ENCODE measurements at places on chromosomes 3 and 15.

DNA sequence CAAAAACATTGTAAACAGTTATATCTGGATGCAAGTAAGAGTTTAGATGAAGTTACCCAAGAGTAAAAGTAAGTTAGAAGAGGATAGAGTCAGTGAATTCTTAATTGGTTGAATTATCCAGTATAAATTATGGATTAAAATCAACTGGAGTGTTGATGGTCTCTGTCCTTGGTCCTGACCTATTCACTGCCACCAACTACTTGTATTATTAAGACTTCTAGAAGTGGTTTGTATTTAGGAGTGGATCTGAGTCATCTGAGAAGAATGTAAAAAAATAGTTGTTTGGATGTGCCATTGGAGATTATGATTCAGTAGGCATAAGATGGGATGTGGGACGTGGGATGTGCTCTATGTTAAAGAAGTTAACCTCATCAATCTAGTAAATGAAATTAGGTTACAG lies 86.4 kb downstream of the SYNPR start:
- no peak for DNase-seq

DNA sequence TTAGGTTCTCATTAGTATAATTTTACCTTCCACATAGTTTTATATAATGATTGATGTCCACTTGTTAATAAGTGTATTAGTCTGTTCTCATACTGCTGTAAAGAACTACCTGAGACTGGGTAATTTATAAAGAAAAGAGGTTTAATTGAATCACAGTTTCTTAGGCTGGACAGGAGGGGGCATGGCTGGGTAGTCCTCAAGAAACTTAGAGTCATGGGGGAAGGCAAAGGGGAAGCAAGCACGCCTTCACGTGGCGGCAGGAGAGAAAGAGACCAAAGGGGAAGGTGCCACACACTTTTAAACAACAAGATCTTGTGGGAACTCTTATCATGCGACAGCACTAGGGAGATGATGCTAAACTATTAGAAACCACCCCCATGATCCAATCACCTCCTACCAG lies 19.2 kb downstream of the DZIP3 start:
- no peak for DNase-seq

- DNase-seq = no peak
These were observed 54.9 kb downstream of the TMED3 start for GRCh38 chr15:79365765-79366164.

DNA sequence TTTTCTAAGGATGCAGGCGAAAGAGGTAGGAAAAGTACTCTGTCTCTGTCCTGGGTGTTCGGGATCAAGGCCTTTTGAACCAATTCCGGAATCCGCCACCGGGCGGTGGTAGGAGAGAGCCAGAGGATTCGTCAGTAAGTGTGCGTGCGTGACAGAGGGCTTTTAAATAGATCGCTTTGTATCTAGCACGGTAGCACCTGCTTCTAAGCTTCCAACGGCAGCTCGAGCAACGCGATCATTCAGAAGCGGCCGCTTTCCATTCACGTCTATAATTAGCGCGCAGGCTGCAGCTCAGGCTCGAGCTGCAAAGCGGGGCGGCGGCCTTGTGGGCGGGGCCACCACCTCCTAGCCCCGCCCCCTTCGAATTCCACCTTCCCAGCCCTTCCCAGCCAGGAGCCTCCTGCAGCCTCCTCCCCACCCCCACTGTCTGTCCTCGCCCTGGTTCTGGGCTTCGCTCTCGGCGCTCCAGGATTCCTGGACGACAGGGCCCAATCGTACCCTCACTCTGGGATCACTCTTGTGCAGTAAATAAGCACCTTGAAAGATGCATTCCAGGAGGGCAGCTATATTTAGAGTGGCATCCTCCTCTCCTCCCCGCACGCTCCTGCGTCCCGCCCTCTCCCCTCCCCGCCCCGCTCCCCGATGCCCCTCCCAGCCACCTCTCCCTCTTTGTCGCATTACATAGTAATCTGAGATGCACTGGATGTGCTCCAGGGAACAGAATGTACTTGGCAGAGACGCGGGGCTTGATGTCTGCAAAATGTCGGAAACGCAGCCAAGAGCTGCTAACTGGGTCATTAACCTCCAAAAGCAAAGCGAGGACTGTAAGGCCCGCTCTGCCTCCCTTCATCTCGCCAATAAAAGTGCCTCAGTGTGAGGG lies 224.1 kb upstream of the TPRG1 start:
- DNase-seq = no peak

DNA sequence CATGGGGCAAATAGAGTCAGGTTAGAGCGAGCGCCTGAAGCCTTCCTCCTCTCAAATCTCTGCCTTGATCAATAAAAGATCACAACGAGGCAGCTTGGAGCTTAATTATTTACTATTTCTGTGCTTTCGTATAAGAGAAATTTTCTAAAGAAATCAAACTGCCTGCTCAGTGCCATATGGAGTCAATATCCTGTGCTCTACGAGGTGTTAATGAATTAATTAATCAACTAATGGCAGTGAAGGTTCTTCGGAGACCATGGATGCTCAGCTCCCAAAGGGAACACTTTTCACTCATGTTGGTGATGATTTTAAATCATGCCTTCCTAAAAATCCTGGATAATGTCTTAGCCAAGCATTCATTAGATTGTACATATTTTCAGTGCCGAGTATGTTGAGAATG lies 153.5 kb upstream of the PPP2R3A start:
- no peak for DNase-seq

DNA sequence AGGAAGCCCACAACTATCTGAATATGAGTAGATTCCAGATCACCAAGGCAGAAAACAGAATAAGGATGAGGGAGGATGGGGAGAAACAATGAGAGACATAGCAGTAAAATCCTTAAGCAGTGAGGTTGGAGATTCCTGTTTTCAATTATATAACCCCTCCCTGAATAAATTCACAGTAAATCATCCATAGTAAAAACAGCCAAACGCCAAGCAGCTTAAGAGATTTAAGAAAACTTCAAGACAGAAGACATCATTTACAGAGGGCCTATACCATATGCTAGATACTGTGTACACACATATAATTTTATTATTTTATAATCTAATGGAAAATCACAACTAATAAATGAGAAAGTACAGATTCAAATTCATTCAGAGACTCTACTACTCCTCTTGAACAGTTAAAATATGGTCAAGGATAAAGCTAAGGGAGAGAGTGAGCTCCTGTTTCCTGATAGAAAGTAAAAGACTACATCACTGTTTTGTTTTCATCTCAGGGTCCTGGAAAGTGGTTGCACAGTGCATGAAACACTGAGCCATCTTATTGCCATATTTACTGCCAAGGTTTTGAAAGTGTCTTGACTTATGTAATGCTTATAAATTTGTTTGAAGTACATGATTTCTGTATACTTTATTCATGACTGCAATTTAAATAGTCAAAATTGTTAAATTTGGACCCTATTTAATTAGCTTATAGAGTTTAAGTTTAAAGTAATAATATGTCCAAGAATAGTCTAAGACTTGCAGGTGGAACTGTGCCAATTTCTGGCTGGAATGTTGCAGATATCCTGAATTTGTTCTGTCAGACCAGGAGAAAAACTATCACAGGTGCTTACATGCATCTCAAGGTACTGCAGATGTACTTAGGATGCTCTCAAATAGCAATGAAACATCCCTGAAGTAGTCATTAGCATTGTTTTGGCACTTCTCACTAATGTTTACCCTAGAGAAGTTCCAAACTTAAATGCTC lies 141.4 kb downstream of the TBL1XR1 start:
- DNase-seq = no peak

DNA sequence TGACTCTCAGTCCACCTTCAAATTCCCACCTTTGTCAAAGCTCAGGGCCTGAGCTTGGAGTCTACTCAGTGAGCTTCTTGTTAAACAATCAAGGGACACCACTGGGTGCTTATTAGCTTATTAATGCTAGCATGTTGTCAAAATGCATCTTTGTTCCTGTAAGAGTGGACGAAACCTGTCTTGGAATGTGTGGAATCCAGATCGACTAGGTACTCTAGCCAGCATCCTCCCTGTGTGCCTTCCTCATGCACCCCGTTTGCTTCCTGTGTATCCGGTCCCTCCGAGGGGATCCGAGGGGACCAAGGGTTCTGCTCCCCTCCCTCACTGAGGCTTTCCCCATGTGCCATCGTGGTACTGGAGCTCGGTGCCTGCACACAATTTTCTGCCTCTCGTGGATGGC lies 75.7 kb upstream of the UBE3A start:
- no peak for DNase-seq

- DNase-seq = peak; percentile 46
These were observed 393.4 kb upstream of the NR2F2 start for GRCh38 chr15:95937128-95937528.

- no peak for DNase-seq
These were observed 7.6 kb upstream of the TCF12 start for GRCh38 chr15:56910801-56911200.

DNA sequence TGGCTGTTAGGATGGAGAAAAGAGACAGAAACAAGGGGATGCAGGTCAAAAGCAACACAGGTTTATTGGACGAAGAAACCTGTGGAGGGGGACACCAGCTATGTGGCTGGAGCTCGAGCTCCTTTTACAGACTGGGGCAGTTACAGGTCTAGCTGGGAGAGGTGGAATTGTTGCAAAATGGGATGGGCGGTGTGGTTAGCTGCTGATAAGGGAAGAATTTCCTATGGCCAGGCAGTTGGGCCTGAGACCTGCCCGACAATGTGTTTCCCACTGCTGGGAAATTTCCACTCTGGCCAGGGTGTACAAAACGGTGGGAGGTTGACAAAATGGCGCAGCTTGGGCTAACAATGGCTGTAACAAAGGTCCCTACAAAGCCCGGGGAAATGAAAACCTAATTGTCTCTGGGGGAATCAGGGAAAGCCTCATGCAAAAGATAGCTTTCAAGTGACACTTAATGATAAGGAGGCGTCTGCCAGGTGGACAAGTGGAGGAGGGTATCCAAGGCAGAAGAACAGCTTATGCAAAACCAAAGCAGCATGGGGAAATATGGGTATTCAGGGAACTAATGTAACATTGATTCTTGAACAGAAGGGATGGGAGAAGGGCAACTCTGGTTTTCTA lies 137.4 kb upstream of the SGO1 start:
- DNase-seq = no peak

DNA sequence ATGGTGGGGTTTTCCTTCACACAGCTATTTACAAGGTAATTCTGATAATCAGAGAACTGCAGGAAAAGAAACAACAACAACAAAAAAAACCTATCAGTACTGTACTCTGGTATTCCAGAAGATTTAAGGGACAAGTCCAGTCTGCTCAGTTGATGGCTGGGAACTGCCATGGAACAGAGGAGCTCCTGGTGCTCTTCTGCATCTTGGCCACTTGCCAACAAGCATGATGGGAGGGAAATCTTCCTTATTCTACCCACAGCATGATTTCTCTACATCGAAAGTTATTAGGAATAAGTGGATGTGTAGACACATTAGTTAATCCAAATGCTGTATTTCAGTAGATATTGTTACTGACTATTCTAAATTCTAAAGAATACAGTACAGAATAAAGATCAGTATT lies 51.7 kb downstream of the RASGRP1 start:
- no peak for DNase-seq

DNA sequence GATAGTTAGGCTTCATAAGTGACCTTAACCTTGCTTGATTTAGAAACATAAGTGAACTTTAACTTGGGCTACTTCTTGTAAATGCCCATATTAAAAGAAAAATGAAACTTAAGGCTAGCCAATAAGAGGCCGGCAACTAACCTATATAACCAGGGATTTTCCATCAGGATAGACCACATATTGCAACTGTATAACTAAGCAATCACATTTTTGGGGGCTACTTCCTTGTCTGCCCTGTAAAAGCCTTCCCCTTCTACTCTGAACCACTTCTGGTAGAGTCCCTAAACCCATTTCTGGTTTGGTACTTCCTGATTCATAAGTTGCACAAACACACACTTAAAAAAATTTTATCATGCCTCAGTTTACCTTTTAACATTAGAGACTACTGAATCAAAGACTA lies 150.9 kb upstream of the UBE2E2 start:
- no peak for DNase-seq

DNA sequence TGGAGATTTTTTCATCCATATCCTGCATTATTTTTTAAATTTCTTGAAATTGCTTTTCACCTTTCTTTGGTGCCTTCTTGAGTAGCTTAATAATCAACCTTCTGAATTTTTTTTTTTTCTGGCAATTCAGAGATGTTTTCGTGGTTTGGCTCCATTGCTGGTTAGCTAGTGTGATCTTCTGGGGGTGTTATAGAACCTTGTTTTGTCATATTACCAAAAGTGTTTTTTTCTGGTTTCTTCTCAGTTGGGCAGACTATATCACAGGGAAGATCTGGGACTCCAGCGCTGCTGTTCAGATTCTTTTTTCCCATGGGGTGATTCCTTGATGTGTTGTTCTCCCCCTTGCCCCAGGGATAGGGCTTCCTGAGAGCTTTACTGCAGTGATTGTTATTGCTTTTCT lies 23.8 kb upstream of the TIGIT start:
- no peak for DNase-seq

DNA sequence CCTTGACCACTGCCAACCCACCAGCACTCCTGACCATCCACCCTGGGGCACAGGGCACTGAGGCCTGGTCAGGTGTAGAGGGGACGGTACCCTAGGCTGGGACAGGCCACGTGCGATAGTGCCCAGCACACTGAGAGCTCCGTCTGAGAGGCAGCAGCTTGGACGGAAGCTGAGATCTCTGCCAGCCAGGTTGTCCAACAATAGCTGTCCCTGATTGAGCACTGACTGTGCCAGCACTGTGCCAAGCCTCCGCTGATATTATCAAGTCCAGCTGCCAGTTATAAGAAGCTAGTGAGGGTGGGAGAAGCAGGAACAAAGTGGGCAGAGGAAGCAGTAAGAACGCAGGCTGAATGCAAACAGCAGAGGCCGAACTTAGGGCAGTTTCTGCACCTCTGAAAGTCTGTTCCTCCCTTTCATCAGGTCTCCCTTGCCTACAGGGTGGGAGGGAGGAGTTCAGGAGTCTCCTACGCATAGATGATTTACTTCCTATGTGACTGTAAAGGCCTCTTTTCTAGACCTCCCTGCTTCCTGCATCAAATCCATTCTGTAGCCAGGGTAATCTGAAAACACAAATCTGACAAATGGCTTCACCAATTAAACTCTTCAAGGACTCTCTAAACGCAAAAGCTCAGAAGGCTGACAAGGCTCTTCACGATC lies 29.7 kb downstream of the MRPS11 start:
- no peak for DNase-seq

- no peak for DNase-seq
These were observed 6.0 kb downstream of the TM4SF19 start for GRCh38 chr3:196332168-196332567.

- peak; percentile 88 for DNase-seq
These were observed 27.6 kb downstream of the MEX3B start for GRCh38 chr15:82018201-82018600.

- no peak for DNase-seq
These were observed 29.7 kb downstream of the SOX2 start for GRCh38 chr3:181741417-181741816.

- no peak for DNase-seq
These were observed 179.4 kb downstream of the ABHD5 start for GRCh38 chr3:43870120-43870519.
